ENCODE measurements at places on chromosomes 4 and X. TPM values are rescaled to one million over a fixed set of nuclear protein-coding genes. Genes with fewer than 3 reads are reported as not detected.

- DNase-seq, result no peak
Measured at GRCh38 chr4:132169660-132170059, 979.4 kb upstream of the PCDH10 start.

- peak; percentile 68 for DNase-seq
Measured at GRCh38 chrX:40148385-40149285, 50.9 kb upstream of the BCOR start.

GRCh38 chr4:104492183-104492771, 2.4 kb downstream of the CXXC4 start:
- peak; percentile 49 for DNase-seq

DNA sequence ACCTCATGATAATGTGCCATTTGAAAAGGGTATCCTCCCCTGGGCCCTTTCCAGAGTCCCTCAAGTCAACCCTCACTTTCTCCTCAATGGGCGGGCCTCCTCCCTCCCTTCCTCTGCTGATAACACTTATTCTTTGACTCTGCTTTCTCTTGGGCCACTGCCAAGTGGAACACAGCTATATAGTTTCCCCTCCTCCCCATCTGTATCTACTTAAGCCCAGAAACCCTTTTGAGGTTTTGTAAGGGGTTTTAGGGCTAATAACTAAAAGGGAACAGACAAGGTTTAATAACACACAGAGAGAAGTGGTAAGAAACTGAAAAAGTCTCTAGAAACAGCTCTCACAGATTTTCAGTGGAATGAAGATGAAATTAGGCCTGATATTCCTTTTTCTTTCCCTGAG, 116.7 kb downstream of the GPC3 start:
- no peak for DNase-seq

Gene ARHGEF9
- total RNA-seq, result 26.4 TPM

- DNase-seq, result no peak
Measured at GRCh38 chrX:134688839-134689238, 30.6 kb upstream of the PLAC1 start.

DNA sequence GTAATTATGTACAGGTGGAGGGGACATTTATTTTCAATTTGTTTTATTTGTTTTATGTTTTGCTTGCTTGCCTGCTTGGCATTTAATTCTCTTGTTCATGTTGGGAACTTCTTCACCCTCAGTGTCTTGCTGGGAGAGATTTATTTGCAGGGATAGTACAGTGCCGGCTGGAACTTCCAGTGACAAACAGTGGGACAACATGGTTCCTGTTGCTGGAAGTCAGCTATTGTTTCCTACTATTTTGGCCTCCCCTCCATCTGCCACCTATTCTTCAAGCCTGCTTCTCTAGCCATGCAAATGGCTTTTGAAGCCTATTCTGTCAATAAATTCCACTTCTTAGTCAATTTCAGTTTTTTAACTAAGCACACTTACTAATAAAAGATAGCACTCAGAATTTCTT, 105.4 kb upstream of the BANK1 start:
- no peak for DNase-seq

GRCh38 chr4:134740290-134740689, 538.7 kb upstream of the PABPC4L start:
- no peak for DNase-seq

Gene ARHGAP10
- total RNA-seq, result 20.3 TPM

Gene PABPC1L2A
- total RNA-seq, result not detected

DNA sequence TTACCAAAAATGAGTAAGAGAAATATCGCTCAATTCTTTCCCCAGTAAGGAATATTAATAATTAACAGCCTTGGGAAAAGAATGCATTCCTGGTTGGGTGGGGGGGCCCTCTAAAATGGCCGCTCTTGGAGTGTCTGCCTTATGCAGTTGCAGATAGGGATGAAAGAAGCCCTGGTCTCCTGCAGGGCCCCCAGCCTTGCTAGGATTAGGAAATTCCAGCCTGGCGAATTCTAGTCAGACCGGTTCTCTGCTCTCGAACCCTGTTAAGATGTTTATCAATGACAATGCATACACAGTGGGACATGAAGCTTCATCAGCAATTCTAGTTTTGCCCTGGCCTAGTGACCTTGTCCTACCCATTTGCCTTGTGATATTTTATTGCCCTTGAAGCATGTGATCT, 1047.7 kb upstream of the GRID2 start:
- no peak for DNase-seq

DNA sequence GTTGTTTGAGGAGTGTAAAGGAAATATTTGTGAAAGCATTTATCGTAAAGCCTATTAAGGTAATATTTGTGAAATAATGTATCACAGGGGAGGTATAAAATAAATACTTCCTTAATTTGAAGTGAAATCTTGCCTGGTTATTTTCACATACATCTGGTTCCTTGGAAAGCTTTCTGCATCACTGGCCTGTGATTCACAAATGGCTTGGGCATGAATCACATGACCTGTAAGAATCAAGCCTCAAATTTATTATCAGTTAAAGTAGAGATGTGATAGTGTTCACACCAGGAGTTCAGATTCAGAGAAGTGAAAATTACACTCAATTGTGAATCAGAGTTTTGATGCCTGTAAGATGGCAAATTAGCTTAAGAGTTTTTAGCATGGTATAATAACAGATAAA, 1911.4 kb downstream of the STIM2 start:
- no peak for DNase-seq

DNA sequence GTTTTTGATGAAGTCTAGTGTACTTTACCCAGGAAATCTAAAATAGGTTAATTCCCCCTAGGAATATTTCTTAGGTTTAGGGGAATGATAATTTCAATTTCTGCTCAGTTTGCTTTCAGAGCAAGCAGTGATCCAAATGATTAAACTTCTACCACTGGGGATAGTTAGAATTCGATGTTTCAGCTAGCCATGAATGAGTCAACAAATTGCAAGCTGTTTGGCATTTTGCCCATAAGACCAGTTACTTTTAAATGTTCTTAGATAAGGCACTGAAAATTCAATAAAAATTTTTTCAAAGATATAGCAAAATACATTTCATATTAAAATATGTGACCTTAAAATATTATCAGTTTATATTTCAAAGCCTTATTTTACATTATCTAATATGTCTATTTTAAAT, 993.6 kb downstream of the ARAP2 start:
- no peak for DNase-seq

GRCh38 chr4:115213716-115214115, 100.3 kb upstream of the NDST4 start:
- no peak for DNase-seq

- no peak for DNase-seq
Measured at GRCh38 chr4:142656178-142656577, 189.9 kb downstream of the INPP4B start.

Gene MTNR1A
- 1.5 TPM for total RNA-seq

- no peak for DNase-seq
Measured at GRCh38 chrX:10341309-10341708, 184.5 kb downstream of the CLCN4 start.

DNA sequence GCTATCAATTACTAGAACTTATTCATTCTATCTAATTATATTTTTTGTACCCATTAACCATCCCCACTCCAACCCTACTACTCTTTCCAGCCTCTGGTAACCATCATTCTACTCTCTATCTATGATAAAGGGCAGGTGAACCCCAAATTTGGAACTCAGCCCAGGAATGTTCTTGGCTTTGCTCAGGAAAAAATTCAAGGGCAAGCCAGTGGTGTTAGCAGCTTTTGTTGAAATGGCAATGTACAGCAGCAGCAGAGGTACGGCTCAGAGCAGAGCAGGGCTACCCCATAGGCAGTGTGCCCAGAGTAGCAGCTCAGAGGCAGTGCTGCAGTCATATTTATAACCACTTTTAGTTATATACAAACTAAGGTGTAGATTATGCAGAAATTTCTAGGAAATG, 138.2 kb downstream of the RNF150 start:
- DNase-seq, result no peak

Gene TENM3
- total RNA-seq, result 6.8 TPM

DNA sequence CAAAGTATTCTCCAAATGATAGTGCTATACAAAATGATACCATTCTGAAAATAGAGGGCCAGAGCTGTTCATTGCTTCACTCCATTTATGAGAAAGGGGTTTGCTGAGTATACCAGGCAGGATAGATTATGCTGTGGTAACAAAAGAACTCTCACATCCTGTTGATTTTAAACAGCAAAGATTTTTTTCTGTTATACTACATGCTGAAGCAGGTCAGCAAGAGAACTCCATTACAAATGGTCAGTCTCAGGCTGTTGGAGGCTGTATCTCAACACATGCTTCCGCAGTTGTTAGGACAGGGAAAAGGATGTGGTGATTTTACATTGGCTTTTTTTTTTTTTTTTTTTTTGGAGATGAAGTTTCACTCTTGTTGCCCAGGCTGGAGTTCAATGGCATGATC, 13.7 kb upstream of the KLHL5 start:
- DNase-seq, result no peak

Gene GNRHR
- total RNA-seq, result not detected
